ENCODE measurements at places on chromosomes 7 and 10.

DNA sequence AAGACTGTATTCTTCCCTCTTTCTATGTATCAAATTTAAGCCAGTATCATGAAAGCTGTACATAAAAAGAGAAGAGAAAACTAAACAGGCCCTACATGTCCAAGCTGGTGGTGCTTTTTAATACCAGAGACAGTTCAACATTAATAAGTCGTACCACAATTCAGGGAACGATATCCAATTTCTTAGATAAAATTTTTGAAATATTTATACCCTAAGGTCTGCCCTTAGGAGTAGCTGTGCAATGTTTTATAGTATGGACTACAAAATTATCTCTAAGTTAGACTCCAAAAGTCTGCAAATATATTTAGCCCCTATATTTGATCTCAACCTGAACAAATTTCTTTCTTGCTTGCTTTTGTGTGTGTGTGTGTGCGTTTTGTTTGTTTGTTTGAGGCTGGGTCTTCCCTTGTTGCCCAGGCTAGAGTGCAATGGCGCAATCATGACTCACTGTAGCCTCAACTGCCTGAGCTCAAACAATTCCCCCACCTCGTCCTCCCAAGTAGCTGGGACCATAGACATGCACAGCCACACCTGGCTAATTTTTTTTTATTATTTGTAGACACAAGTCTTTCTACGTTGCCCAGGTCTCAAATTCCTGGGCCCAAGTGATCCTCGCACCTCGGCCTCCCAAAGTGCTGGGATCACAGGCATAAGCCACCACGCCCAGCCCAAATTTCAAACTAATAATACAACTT is 13.2 kb downstream of the ARHGAP19 start:
- peak; percentile 71 for DNase-seq

- peak; percentile 51 for DNase-seq
Observed at GRCh38 chr10:14904316-14904732, 25.7 kb downstream of the SUV39H2 start.

DNA sequence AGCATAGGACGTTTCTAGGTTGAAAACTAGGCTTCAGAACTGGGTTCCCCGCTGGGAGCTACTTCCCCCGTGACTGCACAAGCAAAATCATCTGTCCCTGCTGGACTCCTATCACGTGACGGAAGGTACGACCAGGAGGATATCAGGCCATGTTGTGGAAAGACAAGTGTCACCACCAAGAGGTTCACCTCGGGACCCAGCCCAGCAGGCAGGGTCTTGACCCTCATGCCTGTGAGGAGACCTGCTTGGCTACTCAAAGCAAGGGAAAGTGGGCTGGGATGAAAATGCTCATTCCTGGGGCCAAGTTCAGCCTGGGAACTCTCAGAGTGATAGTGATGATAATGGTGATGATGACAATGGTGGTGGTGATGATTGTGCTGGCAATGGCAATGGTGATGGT is 32.3 kb upstream of the DPYSL4 start:
- no peak for DNase-seq

DNA sequence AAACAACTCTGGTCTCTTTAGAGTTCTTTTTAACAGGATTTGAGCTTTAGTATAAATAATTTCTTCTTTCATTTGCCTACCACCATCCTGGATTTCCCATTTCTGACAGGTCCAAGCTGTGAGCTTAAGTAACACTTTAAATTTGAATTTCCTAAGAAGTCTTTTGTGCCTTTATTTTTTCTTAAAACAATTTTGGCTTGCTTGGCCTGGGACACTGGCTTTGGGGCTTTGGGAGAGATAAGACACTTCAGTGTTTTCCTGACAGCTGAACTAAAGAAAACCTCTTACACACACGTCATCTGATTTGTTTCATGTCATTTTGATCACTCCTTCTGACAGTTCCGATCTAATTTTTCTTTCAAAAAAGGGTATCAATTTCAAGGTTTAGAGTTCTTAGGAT is 121.3 kb upstream of the BMPER start:
- no peak for DNase-seq

GRCh38 chr7:135236727-135237126 is 3.1 kb downstream of the STRA8 start:
- no peak for DNase-seq

- DNase-seq: no peak
Observed at GRCh38 chr10:12687996-12688395, 313.5 kb downstream of the CCDC3 start.

- DNase-seq: no peak
Observed at GRCh38 chr10:26430641-26431163, 7.4 kb upstream of the APBB1IP start.

DNA sequence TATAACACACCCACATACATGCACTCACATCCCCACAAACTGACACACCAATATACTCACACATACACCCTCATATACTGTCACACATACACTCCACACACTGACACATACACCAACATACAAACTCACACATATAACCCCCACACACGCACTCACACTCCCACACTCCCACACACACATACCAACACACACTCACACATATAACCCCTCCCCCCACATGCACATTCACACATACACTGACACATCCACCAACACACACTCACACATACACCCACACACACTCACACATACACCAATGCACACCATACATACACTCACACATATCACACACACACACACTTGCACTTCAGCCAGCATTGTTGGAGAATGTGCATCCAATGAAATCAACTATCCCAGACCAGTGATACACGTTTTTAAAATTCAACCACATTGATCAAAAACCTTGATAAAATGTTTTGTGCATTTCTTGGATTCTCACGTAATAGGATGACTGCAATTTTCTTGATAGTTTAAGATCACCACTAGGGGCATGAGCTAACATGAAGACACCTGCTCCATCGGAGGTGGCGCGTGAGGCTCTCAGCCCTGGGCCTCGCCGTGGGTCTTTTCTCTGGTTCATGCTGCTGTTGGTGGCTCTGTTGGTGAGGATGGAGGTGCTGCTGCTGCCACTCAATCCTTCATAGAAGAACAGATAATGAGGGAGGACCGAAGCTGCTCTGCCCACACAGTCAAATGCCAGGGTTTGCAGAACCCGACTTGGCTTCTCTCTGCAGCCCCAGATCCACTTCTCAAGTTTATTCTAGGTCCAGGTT is 32.1 kb upstream of the CHST15 start:
- no peak for DNase-seq

DNA sequence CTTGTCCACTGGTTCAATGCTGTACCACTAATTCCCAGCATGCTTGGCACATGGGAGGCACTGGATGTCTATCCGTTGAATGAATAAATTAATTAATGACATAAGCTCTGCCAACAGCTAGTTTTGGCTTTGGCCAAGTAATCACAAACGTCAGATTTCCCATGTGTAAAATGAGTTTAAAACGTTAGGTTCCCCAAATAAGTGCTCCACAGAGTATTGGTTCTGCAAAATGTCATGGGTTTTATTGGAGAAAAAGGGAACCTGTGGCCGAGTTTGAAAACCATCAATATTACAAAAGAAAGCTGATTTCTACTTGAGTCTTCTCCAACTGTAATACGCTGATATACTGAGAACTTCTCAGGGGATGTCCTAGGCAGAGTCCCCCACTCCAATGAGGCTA is 23.2 kb downstream of the ELMO1 start:
- no peak for DNase-seq

DNA sequence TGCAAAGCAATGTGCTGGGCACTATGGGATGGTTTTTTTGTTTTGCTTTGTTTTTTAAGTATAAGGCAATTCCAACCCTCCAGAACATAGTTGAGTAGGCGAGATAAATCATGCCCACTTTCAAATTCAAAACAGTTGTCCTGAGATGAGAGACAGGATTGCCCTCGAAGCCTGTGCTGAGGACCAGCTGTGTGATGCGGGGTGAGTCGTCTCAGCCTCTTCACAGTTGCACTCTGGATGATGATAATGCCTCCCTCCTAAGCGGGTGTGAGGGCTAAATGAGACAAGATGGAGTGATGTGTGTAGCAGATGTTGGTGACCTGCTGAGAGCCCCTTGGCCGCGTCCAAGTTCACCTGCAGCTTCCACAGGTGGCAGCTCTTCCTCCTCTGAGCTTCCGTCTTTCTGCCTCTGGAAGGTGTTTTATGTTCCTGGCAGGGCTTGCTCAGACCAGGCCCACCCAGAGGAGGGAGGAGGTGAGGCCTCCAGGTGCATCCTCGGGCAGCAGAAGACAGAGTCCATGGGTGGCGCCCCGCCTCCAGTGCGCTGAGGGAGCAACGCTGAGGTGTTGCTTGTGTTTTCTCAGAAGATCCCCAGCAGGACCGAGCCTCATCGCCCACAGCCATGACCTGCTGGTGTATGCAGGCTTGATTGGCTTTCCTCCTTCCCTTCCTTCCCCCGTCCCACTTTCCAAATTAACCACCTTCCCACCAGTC is 30.6 kb downstream of the ECHDC3 start:
- no peak for DNase-seq

Measured in mesenchymal stem cell (in vitro differentiated cells and primary cell).